ENCODE measurements at places on chromosomes 13 and 19.

- no peak for DNase-seq
These were observed 25.5 kb upstream of the TSC22D1 start for GRCh38 chr13:44601586-44601985.

- DNase-seq: no peak
These were observed 36.2 kb downstream of the SMAD9 start for GRCh38 chr13:36883824-36884223.

DNA sequence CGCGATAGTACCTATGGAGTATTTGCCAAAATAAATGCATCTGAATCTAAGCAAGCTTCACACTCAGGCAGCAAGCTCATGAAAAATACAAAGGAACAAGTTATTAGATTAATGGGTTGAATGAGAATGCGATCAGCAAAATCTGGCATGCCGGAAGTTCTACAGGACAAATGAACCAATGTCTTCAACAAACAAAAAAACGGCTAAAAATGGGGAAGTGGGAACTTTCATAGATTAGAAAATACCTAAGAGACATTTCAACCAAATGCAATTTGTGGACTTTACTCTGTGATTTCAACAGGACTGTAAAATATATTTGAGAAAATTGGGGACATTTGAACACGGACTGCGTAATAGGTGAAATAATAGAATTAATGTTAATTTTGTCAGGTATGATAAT is 22.4 kb upstream of the RNASEH2B start:
- DNase-seq: no peak

DNA sequence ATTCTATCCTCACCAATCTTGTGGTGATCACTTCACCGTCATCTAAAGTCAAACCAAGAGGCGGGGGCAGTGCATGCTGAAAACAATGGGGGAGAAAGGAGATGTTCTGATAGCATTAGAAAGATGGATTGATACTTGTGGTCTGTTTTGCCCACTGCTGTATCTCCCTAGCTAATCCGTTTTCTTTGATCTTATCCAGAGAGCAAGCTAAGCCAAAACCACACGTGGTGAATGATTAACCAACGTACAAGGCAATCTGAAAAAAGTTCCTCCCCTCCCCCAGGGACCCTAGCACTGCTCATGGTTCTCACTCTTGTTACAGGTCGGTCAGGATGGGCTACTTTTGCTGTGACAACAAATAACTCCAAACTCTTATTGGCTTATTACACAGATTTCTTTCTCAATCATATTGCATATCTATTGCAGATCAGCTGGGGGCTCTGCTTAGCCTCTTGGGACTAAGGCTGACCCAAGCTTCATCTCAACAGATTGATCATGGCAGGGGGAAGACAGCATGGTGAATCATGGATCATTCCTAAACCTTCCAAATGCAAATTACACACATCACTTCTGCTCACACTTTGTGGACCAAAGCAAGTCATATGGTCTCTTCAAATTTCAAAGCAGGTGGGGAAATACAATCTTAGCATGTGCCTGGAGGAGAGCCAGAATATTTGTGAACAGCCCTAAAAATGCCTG is 11.9 kb upstream of the C13orf42 start:
- no peak for DNase-seq

- DNase-seq: no peak
These were observed 121.4 kb upstream of the RFC3 start for GRCh38 chr13:33696530-33696929.

DNA sequence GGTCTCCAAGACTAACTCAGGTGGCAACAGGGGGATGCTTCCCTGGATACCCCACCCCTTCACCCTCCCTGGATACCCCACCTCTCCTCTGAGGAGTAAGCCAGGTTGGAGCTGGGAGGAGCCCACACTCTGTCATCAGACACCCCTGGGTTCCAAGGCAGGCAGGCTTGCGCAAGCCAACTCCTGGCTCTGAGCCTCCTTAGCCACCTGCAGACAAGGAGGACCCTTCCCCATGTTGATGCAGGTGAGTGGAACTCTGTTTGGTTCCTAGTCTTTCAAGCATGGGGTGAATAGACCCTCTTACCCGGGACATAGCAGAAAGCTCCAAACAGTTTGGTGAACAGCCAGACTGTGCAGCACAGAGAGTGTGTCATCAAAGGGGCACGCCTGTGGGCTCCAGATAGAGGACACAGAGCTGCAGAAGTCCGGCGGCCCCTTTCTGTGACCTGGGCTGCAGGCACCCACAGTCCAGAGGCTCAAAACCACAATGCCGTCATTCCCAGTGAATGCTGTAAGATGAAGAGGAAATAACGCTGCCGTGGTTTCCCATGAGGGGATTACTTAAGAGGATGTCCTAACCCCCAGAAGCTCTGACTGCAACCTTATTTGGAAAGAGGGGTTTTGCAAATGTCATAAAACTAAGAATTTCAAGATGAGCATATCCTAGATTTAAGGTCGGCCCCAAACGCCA is 12.1 kb upstream of the HAS1 start:
- DNase-seq: no peak

GRCh38 chr19:13056052-13056660 is 46.5 kb downstream of the LYL1 start:
- no peak for DNase-seq

GRCh38 chr13:33454844-33455705 is 169.5 kb upstream of the STARD13 start:
- DNase-seq: no peak

- no peak for DNase-seq
These were observed 2.1 kb downstream of the SEMA6B start for GRCh38 chr19:4557144-4557970.

- DNase-seq: no peak
These were observed 181.9 kb downstream of the PCDH9 start for GRCh38 chr13:67048084-67048820.

GRCh38 chr13:57716295-57716694 is 84.8 kb downstream of the PCDH17 start:
- DNase-seq: no peak

DNA sequence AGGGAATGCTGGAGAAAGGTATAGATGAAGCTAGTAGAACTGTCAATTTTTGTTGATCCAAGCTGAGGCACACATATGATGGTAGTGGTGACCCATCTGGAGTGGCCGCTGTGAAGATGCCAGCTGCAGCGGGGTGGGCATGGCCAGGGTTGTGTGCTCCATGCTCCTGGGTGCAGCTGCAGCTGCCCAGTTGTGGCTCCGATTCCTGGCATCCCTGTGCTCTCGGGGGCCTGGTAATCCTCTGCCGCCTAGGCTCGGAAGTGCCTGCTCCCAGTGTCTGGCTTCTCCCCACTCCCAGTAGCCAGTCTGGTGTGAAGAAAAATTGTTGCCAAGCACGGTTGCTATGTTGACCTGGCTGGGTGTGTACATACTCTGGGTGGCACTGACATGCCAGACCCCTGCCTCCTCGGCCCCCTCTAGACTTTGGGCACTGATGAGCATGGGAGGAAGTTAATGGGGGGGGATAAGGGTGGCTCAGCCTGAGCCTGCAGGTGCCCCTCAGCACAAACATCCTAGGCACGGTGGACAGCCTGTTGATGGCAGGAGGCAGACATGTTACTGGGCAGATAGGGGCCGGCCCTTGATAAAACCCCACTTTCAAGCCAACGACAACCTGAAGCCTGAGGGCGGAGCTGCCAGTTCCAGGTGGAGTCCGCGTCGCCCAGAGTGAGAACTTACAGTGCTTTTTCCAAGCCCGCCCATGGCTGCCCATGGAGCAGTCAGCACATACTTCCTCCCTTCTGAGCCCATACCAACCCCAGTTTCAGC is 1400.7 kb downstream of the PCDH9 start:
- no peak for DNase-seq

- DNase-seq: no peak
These were observed 1.6 kb downstream of the SBK2 start for GRCh38 chr19:55535173-55535964.

- DNase-seq: no peak
These were observed 556.2 kb downstream of the KCTD12 start for GRCh38 chr13:76329866-76330580.

Measured in stimulated activated naive CD4-positive, alpha-beta T cell (primary cell).